Pons (tissue), 1 donor: ENCODE measurements at places on chromosomes 1 and 21.

- DNase-seq, result no peak
Observed at GRCh38 chr1:182032251-182032650, 29.3 kb downstream of the ZNF648 start.

DNA sequence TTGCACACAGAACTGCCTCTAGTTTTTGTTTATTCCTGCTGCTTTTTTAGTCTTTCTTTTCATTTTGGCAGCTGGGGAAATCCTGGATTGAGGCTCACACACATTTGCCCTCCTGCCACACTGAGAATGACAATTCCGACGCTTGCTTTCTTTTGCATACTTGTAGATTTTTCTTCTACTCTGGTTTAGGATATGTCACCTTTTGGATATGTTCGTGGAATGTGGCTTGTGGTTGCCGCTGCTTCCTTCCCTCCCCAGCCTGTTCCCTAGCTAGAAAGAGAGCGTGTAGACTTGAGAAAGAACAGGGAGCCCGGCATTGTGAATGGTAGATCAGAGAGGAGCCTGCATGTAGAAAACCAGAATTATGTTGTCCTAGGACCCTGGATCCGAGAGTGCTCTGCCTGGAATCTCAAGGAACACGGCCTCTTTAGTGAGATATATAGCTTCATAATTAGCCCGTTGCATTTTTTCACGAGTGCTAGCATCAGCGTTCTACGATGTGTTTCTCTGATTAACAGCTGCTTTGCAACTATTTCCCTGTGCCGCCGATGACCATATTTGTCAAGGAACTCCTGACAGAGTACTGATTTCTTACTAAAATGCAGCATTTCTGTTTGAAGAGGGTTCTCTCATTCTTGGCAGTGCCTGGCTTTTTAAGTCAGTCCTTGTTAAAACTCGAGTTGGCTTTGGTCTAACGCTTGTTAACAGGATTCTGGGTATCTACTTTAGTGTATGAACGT lies 56.2 kb downstream of the PEX14 start:
- DNase-seq, result no peak

GRCh38 chr21:30251781-30252180 lies 31.0 kb downstream of the KRTAP24-1 start:
- no peak for DNase-seq

GRCh38 chr1:91683598-91683951 lies 182.9 kb downstream of the CDC7 start:
- no peak for DNase-seq

- peak; percentile 81 for DNase-seq
Observed at GRCh38 chr1:234862944-234863515, 253.1 kb upstream of the IRF2BP2 start.
